NCI-H1105 (cell line): ENCODE measurements at places on chromosomes 12 and 14.

GRCh38 chr14:27605282-27605681, 1007.4 kb upstream of the NOVA1 start:
- DNase-seq: no peak

GRCh38 chr12:92759634-92760268, 57.0 kb downstream of the PLEKHG7 start:
- DNase-seq: no peak

- DNase-seq: peak; percentile 67
Observed at GRCh38 chr12:64691795-64692583, 67.2 kb downstream of the GNS start.

DNA sequence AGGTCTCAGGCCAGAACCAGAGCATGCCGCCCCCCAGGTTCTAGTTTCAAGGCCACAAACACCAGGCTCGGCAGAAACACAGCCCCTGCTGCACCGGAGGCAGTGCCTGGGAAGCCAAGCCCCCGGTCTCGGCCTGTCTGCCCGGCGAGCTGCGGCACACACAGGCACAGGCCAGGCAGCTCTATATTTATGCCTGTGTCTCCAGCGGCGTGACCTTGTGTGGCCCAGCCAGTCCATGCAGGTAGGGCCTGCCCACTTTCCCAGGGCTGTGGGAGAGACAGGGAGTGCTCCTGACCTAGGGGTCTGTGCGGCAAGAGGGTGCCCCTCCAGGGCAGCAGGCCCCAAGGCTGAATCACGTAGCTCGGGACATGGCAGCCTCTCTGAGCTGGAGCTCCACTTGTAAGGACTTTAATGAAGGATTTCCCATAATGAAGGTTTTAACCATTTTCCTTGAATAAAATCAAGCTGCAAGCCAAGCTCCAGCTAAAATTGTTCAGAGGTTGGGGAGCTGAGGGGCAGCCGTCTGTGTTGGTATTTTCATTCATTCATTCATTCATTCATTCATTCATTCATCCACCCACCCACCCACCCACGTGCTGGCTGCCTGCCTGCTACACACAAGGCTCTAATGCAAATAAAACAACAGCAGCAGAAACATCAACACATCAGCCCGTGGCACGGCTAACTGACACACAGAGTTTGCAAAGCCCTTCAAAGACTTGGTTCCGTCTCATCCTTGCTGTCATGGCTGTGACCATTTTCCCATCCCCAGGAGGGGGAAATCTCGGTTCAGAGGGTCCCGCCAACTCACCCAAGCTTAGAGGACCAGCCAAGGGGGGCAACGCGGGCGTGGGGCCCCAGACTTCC, 92.0 kb downstream of the RFLNA start:
- DNase-seq: no peak

- DNase-seq: no peak
Observed at GRCh38 chr14:68541178-68541896, 251.5 kb downstream of the ZFP36L1 start.

GRCh38 chr14:70879448-70879847, 27.8 kb upstream of the PCNX1 start:
- DNase-seq: no peak

GRCh38 chr12:120367233-120367923, 1.6 kb downstream of the MSI1 start:
- DNase-seq: peak; percentile 2

DNA sequence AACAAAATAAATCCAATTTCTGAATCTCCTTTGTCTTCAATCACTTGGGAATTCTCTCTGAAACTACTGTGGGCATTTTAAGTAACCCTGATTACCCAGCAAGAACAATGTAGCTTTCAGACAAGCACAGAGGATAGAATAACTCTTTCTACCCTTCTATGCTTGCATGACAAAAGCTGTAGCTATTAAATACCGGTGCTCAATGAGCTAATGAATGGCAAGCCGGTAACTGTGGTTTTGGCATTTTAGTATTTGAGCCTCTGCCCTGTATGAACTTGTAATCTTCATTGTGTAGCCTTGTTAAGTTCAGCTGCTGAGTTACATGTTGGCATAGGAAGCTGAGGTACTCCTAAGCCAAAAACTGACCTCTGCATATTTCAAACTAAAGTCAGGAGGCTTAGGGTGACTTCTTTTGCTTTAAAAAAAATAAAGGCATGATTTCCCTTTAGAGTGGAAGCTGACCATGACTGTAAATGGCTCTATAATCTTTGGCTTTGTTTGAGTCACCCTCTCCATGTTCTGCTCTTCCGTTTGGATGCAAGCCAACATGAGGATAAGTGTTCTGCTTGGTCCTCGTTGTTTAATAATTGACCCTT, 171.0 kb upstream of the HIF1A start:
- DNase-seq: peak; percentile 77

DNA sequence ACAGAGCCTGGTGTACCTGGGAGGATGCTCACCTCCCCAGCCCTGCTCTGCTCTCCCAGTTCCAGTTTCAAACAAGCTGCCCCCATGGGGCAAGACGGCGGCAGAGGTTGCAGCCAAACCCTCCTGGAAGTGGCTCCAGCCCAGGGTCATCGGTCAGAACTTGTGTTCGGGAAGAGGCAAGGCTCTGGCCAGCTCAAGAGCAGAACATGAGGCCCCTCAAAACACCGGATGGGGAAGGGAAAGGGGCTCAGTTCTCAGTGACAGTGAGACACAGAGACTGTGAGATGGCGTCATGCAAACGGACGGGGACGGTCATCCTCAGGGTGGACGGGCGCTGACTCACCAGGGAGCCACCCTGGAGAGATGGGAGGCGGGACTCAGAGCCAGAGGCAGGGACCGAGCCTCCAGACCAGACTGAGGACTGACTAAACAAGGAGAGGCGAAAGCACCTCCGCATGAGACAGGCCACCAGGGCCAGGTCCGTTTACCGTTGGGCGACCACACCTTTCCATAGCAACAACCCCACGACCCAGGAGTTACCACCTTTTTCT, 63.9 kb upstream of the GALNT9 start:
- no peak for DNase-seq

DNA sequence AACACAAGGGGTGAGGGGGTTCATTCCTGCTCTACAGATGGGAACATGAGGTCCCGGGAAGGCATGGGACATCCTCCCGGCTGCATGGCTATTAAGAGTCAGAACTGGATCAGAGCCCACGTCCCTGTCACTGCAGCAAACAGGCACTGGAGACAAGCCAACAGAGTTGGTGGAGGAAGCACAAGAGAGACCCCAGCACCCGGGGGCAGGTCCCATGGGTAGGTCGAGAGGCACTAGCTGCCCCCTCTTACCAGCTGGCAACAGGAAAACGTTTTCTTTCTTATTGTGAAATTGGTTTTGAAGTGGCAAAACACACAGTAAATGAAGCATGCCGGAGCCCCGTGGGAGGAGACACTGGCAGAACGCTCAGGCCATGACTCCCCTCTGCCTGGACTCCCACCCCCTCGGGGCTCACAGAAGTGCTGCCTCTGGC, 43.6 kb downstream of the SYNE3 start:
- DNase-seq: no peak

DNA sequence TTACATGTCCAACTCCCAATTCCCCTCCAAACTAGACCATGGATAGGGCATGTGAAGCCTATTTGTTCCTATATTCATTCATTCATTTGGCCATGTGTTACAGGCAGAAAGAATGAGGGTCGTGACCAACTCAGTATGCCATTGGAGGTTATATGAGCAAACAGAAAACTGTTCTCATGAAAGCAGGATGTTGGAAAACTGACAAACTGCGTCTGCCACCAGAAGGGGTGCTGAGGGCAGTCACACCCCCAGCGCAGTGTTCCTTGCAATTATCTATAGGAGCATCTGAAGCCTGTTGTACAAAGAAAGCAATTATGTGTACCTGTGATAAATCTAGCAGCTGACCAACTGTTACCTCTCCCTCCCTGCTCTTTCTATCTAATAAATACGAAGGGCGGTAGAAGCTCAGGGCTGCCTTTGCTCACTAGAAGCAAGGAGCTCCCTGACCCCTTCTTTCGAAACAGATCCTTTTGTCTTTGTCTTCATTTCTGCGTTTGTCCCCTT, 21.1 kb downstream of the ENTPD5 start:
- no peak for DNase-seq

DNA sequence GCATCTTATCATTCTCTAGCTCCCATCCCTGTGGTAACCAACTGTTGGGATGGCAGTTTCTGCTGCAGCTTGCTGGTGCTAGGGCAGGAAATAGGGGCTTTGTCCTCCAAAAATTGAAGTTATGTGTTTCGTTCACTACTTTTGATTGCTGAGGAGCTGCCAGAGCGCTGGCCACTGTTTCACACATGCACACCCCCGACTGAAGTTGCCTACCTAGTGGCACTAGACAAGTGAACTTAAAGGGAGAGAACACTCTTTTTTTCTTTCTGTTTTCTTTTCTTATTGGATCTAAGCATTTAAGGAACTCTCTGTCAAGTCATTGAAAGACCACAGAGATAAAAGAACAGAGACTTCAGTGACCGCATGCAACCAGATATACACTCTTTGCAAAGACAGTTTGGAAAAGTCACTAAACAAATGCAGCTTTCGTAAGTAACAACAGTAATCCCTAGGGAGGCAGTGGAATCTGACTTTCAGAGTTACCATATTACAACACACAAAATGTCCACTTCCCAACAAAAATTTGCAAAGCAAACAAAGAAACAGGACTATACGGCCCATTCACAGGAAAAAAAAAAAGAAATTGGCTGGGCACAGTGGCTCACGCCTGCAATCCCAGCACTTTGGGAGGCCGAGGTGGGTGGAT, 12.0 kb downstream of the TFCP2 start:
- DNase-seq: no peak

DNA sequence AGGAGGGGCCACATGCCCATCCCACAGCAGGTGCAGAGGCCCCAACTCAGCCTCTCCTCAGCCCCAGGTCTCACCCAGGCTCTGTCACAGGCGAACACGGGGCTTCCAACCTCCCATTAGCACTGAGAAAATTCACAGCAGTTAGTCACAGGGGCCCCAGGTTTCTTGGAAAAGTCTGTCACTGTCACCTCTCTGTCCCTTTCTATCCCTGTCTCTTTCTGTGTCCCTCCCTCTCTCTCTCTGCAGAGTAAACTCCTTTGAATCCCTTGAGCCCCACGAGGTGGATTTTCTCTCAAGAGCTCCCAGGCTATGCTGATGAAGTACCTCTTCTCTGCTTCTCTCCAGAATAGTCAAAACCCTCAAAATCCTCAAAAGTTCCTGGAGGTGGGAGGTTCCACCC, 14.0 kb upstream of the ENDOU start:
- DNase-seq: no peak

DNA sequence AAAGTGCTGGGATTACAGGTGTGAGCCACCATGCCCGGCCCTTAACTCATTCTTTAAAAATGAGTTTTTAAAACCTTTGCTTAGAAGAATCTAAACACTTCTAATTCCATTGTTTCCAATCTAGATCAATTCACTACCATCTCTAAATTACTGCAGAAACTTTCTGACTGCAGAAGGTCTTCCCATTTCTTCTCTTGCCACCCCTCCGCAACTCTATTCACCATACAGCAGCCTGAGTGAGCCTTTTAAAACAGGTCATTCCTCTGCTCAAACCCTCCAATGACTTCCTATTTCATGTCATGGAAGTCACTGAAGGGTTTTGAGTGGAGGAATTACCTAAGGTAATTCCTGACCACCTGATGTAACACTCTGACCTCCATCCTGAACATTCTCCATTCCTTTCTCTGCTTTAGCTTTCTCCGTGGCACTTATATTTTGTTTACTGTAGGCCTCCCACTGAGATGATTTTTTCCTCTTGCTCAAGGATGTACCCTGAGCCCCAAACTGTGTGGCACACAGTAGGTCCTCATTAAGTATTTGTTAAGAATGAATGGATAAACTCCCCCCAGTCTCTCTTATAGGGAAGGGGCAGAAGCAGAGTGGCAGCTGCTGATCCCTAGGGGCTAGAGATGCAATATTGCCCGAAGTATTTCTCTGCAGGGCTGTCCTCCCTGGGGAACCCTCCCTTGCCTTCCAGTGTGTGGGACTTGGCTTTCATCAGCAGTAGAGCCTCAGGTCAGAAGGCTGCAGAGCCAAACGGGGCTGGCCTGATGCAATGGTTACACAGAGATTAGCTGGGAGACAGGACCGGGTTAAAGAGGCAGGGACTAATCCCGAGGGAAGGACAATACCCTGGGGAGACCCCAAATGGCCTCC, 1.2 kb downstream of the DDIT3 start:
- DNase-seq: no peak

GRCh38 chr14:92633724-92634123, 114.7 kb downstream of the LGMN start:
- DNase-seq: no peak

DNA sequence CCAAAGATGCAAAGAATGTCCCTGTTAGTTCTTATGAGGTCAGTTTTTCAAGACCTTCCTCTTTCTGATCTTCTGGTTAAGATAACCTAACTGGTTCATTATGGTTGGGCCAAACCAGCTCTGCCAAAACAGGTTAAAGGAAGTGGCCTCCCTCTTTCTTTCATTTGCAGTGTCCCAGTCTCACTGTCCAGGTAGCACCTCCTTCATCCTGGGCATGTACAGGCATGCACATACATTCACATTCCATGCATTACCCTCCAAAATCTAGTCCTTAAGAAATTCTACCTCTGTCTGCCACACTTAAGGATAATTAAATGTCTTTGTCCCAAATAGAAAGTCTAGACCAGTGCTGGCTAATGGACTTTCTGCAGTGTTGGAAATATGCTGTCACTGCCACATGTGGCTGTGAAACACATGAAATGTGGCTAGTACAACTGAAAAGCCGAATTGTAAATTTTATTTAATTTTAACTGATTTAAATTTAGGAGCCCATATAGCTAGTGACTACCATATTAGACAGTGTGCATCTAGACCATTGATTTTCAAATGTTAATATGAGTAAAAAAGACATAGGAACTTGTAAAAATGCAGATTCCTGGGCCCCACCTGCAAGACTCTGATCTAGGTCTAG, 169.3 kb downstream of the PCNX1 start:
- no peak for DNase-seq

DNA sequence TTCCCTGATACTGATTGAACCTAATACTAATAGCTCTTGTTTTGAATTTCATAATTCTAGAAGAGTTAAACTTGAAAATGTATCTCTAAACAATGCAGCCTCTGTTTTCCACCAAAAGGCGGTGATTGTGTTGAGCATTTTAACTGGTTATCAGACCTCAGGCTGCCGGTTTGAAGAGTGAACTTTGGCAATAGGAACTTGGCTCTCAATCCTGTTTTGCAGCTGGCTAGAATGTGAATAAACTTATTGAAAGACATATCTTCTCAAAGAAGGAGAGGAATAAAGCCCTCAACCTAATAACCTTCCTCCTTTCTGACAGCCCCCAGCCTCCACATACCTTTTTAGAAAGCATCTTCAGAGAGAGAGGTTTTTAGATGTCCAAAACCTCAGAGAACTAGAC, 105.4 kb downstream of the SRGAP1 start:
- no peak for DNase-seq
